ENCODE measurements at places on chromosomes 3 and 15.

- DNase-seq = peak; percentile 41
These were observed 126.4 kb downstream of the GREM1 start for GRCh38 chr15:32844118-32844711.

DNA sequence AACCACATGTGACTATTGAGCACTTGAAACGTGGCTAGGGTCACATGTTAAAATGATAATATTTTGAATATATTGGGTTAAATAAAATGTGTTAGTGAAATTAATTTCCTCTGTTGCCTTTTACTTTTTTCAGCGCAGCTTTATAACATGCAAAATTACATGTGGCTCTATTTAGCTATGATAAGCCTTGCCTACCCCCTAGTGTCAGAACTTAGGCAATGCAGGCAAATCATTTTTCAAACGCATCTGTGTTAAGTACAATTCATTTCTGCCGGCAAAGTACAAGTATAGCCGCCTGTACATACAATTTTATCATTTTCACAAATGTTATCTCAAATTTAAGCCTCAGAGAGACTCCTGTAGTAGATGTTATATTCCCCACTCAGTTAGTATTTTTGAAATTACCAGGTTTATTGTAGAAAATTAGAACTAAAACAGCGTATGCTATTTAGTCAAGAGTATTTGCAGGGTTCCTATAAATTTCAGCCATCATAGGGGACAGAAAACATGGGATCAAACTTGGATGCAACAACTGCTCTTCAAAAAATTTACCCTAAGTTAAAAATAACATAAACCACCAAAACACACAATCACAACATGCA is 56.1 kb downstream of the TAFA4 start:
- DNase-seq = peak; percentile 29

DNA sequence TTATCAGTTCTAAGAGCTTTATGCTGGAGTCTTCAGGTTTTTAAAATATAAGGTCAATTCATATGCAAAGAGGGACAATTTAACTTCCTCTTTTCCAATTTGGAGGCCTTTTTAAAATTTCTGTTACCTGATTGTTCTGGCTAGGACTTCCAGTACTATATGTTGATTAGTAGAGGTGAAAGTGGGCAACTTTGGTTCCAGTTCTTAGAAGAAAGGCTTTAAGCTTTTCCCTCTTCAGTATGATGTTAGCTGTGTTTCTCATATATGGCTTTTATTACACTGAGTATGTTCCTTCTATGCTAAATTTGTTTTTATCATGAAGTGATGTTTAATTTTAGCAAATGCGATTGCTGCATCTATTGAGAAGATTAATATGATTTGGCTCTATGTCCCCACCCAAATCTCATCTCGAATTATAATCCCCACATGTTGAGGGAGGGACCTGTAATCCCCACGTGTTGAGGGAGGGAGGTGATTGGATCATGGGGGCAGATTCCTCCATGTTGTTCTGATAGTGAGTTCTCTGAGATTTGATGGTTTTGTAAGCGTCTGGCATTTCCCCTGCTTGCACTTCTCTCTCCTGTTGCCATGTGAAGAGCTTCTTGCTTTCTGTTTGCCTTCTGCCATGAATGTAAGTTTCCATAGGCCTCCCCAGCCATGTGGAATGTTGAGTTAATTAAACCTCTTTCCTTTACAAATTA is 33.8 kb downstream of the FAIM start:
- DNase-seq = no peak

DNA sequence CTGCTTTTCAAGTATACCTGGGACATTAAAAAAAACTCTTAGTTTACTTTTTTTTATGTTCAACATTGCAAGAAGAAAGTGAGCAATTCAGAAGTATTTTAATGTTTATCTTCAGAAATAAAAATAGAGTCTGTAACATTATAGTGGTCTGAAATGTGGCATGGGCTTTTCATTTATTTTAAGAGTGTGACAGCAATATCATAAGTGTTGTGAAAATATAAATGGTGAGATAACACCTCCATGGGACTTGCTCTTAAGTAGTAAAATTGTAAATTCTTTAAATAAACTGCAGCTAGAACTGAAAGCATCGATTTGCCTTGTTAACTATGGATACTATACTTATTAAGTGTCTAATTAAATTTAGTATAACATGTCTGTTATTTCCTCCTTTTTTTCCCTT is 48.8 kb upstream of the ZCWPW2 start:
- no peak for DNase-seq

DNA sequence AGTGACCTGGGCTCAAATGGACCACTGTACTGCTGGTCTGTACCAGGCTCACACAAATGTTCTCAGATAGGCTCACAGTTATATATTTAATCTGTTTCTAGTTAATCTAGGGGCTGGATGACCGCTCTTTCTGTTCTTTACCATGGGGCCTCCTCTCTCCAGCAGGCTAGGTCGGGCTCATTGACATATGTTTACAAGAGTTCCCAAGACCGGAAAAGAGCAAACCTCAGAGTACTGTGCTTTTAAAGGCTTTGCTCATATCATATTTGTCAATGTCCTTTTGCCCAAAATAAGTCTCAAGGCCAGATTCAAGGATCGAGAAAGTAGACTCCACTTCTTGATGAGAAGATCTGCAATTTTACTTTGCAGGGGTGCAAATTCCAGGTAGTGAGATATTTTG is 348.0 kb upstream of the EPHA6 start:
- DNase-seq = no peak

DNA sequence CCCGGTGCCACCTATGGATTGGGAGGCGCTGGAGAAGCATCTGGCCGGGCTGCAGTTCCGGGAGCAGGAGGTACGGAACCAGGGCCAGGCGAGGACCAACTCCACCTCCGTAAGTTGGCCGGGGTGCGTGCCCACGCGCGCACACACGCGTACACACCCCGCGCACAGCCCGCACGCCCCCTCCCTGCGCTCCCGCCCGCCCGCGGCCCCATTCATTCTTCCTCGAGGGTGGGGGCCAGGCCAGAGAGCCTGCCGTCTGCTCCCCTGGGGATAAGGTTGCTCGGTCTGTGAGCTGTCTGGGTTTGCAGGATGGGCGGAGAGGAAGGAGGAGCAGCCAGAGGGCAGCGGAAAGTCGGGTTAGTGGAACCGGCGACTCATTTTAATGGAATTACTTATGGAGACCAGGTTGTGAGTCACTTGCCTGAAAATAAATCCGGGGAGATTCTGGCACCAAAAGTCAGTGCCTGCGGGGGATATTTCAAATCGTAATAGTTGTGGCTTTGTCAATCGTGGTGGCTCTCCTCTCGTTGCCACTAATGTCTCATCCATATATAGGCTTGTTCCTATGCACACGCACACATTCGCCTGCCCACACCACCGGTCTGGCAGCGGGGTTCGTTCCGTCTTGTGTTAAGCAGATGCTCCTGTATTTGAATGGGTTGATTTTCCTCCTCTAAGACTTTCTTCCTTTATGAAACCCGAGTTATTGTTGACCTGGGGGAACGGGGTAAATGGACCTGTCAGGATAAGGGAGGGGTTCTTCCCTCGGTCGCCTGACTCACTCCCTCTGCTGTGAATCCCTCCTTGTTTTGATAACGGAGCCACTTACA is 223.4 kb upstream of the IL12A start:
- DNase-seq = peak; percentile 62

DNA sequence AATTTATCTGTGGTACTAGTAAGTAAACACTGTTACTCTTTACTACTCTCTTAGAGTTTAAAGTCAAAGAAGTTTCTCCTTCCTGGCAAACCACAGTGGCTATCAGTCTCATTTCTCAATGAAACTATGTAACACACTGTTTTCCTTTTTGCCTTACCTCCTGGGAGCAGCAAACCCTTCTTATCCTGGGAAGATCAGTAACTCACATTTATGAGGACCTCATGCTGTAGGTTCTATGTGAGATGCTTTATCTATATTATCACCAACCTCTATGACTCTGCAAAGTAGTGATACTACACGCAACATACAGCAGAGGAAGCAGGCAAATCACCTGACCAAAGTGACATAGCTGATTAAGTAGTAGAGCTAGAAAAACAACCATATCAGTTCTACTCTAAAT is 35.3 kb downstream of the PBRM1 start:
- no peak for DNase-seq

GRCh38 chr15:39438799-39439592 is 141.9 kb upstream of the THBS1 start:
- no peak for DNase-seq

DNA sequence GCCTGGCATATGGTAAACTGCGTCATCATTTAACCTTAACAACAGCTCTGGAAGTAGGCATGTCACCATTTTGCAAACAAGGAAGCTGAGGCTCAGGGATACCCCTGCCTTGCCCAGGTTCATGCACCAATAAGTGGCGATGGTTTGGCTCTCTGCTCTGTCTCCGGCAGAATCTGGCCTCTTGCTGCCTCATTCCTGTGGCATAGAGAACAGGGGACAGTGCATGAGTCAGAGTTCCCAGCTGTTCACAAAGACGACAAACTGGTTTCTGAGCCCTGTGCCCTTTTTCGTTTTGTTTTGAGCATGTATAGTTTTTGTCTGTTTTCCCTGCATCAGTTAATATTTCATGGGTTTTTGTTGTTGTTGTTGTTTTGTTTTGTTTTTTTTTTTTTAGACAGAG is 236.8 kb downstream of the OPA1 start:
- DNase-seq = peak; percentile 55

DNA sequence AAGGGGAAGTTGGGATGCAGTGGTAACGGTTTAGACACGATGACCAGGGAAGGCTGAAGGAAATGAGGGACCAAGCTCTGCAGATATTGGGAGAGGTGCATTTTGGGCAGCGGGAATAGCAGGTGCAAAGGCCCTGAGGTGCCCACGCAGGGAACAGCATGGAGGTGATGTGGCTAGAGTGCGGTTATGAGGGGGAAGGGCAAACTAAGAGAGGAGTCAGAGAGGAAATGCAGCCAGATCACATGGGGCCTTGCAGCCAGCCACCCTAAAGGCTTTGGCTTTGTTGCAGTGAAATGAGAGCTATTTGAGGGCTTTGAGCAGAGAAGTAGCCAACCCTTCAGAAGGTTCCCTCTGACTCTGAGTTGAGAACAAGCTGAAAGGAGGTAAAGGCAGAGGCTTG is 2.6 kb downstream of the SPATA12 start:
- no peak for DNase-seq

- DNase-seq = no peak
These were observed 21.4 kb downstream of the IRAK2 start for GRCh38 chr3:10185804-10186762.

DNA sequence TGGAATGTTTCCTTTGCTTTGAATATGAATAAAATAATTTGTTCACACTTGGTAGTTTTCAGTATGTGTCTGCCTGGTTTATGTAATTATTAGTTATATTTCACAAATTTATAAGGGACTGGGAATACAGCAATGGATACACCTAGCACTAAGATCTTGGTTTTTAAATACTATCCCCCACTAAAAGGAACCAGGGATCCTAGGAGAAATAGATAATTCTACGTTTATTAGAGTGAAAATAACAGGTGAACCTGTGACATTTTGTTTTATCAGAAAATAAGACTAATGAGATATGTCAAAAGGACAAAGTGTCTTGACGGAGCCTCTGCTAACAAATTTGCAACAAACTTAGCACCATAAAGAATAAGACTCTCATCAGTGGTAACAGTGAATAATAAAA is 3.4 kb downstream of the PSMD6 start:
- no peak for DNase-seq

GRCh38 chr15:30939161-30939560 is 35.4 kb downstream of the FAN1 start:
- no peak for DNase-seq

GRCh38 chr15:34773013-34773412 is 18.2 kb upstream of the GJD2 start:
- no peak for DNase-seq

GRCh38 chr3:169699070-169699469 is 35.6 kb upstream of the MECOM start:
- DNase-seq = no peak

- no peak for DNase-seq
These were observed 5.6 kb upstream of the CCR9 start for GRCh38 chr3:45880725-45881077.

DNA sequence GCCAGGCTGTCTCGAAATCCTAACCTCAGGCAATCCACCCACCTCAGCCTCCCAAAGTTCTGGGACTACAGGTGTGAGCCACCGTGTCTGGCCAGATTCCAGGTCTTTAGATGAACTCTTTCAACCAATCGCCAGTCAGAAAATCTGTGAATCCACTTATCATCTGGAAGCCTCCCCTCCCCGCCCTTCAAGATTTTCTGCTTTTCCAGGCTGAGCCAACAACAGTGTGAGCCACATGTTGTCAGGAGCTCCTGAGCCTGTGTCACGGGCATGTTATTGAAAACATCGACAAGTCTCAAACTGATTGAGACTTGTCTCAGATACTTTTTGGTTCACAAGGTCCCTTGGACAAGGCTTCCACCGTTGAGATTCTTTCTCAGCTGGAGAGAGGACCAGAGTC is 52.0 kb upstream of the TRPM1 start:
- no peak for DNase-seq

DNA sequence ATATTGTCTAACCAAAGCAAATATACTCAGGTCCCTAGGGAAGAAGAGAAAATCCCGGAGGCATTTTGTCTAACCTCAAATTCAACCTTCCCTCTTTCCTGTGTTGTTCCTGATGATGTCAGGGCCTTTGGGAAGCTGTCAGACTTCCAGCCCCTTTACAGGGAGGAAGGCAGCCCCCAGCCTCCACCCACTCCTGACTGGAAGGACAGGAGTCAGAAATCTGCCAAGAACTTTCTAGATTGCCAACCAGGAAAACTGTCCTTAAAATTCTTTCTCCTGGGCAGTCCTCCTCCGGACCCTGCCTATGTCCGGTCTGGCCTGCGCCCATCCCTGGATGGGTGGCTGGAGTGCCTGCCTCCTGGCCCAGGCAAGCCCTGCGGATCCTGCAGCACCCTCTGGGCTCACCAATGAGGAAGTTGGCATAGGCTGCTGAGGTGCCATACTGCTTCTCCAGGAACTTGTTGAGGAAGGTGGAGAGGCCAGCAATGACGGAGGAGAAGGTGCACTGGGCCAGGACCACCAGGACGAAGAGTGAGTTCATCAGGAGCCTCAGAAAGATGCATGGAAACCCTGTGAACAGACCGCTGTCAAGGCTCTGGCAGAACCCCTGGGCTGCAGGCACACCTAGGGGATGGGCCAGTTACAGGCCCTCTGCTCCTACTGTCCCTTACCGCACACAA is 52.6 kb upstream of the RAB6B start:
- no peak for DNase-seq

GRCh38 chr3:38987456-38987855 is 64.3 kb downstream of the SCN11A start:
- DNase-seq = no peak

DNA sequence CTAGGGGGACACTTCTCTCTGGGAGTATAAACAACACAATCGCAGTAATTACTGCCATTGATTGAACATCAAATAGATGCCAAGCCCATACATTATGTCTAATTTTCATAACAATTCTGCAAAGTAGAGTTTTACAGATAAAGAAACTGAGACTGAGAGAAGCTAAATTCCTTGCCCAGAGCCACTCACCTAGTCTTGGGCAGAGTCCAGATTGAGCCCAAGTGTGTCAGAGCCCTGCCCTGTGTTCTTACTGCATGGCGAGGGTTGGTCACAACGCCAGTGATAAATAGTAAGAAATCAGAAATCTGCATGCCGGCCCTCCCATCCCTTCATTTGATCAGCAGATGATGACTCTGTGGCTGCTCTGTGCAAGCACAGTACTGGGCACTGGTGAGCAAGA is 106.3 kb downstream of the C3orf70 start:
- DNase-seq = no peak

Data from iPS-NIHi11 (cell line).